NK-92 treated with Interleukin-12 subunit alpha and Interleukin-12 subunit beta, amount 100 ng/mL, for 24 hours (cell line): ENCODE measurements at places on chromosomes 6 and 20.

DNA sequence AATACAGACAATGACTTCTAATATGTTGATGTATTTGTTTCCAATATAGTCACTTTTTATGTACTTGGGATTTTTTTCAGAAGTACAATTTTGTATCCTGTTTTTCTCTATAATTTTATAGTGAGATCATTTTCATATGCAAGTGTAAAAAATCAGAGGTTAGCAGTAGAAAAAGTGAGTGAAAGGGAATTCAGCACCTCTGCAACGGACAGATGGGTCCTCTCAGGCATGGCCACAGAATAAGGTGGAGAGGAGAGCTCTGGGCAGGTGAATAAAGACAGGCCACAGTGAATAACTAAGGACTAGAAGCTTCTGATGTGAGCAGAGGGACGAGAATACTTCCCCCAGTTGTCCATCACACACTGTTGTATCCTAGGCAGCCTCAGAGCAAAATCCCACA, 210.1 kb upstream of the CNR1 start:
- DNase-seq, result no peak

DNA sequence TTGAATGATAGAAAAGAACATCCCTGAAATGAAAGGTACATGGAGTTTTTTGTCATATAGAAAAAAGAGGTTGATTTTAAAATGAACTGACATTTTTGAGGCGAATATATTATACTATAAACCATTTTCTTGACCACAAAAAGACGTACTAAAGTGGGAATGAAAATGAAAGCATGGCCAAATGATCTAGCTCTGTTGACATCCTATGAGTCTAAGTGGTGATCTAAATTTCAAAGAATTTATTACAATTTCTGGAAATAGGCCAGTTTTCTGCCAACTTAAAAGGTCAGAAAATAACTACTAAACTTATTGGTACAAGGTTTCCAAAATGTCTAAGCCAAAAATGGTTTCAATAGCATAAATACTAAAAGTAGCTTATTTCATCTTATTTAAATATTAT, 536.8 kb downstream of the EYS start:
- DNase-seq, result no peak

DNA sequence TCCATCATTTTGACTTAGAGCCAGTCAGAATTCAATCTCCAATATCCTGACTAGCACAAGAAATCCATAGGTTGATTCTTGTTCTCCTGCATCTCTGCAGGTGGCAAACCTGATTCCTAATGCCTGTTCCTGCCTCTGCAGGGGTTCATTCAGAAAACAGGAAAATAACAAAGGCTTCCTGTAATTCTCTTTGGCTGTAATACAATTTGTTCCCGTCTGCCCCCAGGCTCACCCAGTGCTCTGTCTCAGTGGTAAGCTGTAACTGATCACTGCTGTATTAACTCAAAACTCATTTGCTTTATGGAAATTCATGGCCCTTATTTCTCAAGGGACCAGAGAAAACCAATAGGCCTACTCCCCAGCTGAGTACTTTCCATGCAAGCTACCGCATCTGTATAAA, 88.6 kb downstream of the OPRM1 start:
- no peak for DNase-seq

- peak; percentile 16 for DNase-seq
Observed at GRCh38 chr6:81772741-81773140, 20.3 kb upstream of the TENT5A start.

- no peak for DNase-seq
Observed at GRCh38 chr20:36571564-36572504, 1.6 kb upstream of the TGIF2 start.

DNA sequence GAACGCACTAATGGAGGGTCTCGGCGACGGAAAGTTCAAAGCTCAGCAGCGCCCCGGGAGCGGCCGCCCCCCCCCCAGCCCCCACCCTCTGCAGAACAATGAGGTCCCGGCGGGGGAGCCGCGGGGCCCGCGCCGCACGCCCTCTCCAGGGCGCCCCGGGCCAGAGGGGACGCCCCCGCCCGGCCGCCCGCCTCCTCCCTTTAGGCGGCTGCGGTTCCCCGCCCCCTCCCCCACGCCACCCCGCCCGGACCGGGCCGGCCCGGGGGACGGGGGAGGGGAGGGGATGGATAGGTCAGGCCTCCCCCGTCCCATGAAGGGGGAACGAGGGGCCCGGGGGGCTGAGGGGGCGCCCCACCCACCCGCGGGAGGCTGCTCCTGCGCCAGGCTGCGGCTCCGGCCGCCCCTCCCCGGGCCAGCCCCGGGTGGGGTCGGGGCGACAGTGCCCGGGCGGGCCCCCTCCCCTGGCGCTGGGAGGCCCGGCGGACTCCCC, 1.5 kb downstream of the NOL4L start:
- no peak for DNase-seq

DNA sequence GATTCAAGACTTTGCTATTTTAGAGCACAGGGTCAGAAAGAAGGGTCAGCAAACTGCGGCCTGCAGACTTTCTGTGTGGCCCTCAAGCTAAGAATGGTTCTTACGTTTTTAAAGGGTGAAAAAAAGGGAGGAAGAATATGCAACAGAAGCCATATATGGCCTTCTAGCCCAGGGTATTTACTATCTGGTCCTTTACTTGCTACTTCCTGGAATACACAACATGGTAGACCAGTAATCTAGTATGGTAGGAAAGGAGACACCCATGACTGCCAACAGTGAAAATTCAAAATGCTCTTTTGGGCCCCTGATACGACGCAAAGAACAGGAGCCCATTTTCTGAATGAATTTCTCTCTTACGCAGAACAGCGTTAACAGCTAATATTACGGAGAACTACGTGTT, 60.4 kb upstream of the EMILIN3 start:
- no peak for DNase-seq

- DNase-seq, result no peak
Observed at GRCh38 chr6:70289299-70289698, 13.6 kb downstream of the COL9A1 start.

- DNase-seq, result no peak
Observed at GRCh38 chr20:13029687-13030375, 21.1 kb downstream of the SPTLC3 start.

GRCh38 chr6:150755524-150755923, 110.0 kb upstream of the MTHFD1L start:
- DNase-seq, result no peak

DNA sequence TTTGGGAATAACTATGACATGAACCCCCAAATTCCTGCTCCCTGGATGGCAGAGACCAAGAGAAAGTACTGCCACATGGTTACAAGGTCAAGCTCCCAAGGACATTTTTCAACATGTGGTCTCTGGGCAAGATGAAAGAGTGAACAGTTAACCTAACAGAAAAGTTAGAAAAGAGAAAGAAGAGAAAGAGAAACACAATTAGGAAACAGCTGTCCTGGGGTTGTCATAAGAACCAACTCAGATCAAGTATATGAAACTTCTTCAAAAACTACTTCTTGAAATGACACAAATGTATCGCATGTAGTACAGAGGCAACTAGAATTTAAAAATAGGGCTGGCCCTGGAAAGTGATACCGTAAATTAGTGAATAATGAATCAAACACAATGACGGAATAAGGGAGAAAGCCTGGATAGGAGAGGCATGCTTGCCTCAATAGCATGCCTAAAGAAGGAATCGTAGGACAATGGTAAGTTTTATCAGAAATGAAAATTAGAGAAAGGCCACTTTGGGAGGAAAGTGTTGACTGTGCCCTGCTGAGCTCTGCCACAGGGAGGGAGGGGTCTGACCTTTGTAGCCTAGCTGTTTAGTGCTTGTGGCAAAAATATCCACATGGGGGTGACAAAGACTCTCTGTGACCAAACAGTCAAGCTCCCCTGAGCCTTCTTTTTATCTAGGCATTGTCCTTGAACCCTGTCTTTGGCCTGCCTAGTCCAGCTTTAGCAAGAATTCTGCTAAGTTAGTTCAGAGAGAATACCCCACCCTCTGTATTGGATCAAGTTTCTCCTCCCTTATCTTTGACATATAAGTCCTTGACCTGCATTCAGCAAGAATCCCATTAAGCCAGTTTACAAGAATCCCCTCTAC, 4.3 kb upstream of the DCBLD1 start:
- DNase-seq, result no peak

DNA sequence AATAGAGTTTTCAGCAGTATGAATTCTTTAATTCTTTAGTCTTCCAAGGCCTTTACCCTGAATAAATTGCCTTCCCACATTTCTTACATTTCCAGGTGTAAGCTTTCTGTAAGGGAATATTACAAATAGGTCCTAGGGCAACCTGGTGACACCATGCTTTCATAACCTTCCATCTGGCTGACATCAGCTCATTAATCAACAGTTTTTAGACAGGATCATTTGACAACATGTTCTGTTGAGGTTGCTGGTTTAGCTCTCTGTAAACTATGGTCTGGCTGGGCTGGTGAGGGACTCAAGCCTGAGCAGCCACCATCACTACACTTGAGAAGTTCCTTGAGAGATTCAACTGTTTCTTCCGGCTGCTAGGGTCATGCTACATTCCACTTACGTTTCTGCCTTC, 19.2 kb downstream of the FAM229B start:
- no peak for DNase-seq

GRCh38 chr20:4135385-4136077, 120.2 kb upstream of the RNF24 start:
- peak; percentile 17 for DNase-seq

- DNase-seq, result no peak
Observed at GRCh38 chr6:36794713-36795065, 44.6 kb downstream of the CPNE5 start.

- no peak for DNase-seq
Observed at GRCh38 chr6:150667977-150668716, 68.5 kb downstream of the PLEKHG1 start.

GRCh38 chr20:7346562-7346961, 579.1 kb downstream of the BMP2 start:
- DNase-seq, result no peak

GRCh38 chr20:9629831-9630230, 115.4 kb downstream of the LAMP5 start:
- no peak for DNase-seq

- no peak for DNase-seq
Observed at GRCh38 chr20:64223526-64224067, 32.0 kb upstream of the PCMTD2 start.

- DNase-seq, result no peak
Observed at GRCh38 chr6:49257549-49257948, 205.5 kb downstream of the MMUT start.

GRCh38 chr6:107585815-107586435, 96.0 kb downstream of the SOBP start:
- DNase-seq, result no peak

- DNase-seq, result no peak
Observed at GRCh38 chr6:24838994-24839393, 40.3 kb upstream of the ARMH2 start.

GRCh38 chr20:43926287-43927050, 11.8 kb downstream of the TOX2 start:
- no peak for DNase-seq

- no peak for DNase-seq
Observed at GRCh38 chr6:170035901-170036304, 255.0 kb downstream of the DLL1 start.

DNA sequence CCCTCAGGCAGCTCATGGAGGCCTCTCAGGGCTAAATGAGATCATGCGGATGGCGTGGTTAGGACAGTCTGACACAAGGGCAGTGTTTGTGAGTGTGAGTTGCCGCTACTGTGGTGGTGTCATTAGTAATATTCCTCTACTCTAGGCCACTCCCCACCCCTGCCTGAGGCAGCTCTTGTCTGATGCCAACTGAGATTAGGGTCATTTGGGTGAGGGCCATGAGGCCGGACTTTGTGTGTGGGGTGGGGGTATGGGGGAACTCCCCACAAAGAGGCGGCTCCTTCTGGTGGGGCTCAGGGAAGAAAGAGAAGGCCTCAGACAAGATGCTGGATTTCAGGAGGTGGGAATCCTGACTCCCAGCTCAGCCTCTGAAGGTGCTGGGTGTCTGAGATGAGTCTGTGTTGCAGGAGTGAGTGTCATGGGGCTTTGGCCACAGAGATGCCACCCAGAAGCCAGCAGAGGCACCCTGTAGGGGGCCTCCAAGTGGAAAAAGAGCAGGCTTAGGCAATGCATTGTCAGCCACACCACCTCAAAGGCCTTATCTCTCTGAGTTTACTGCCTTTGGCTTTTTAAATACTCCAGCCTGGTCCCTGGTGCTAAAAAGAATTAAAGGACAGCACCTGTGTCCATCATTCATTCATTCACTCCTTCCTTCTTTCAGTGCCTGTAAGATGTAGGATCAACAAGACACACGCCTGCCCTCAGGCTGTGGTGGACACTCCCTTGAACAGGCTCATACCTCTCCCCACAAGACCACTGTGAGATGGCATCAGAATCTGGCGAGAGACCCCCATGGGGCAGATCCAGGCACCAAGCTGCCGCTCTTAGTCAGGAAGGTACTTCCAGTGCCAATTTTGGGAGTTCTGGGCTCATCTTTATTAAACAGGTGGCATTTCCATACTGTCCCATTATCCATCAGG, 175.2 kb downstream of the MRPL14 start:
- DNase-seq, result no peak

GRCh38 chr20:51377132-51377531, 165.4 kb downstream of the NFATC2 start:
- DNase-seq, result no peak

- no peak for DNase-seq
Observed at GRCh38 chr20:26209171-26209941, 512.7 kb upstream of the ZNF337 start.

- no peak for DNase-seq
Observed at GRCh38 chr6:131980791-131981623, 29.8 kb upstream of the CCN2 start.

DNA sequence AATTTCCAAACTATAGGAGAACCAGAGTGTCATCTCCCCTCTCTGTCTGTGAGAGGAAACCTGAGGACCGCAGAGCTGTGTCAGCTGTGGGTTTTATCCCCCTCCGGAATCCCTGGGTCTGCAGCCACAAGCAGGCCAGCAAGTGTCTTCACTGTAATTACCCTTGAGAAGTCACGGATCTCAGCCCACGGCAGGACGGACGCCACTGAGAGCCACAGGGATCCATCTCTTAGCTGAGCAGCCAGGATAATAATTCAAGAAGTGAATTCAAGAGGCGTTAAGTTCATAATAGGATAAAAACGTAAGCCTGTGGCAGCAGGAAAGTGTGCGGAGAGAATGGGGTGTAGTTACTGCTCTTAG, 37.0 kb downstream of the DLL1 start:
- no peak for DNase-seq
